ENCODE measurements at places on chromosomes 4 and X.

DNA sequence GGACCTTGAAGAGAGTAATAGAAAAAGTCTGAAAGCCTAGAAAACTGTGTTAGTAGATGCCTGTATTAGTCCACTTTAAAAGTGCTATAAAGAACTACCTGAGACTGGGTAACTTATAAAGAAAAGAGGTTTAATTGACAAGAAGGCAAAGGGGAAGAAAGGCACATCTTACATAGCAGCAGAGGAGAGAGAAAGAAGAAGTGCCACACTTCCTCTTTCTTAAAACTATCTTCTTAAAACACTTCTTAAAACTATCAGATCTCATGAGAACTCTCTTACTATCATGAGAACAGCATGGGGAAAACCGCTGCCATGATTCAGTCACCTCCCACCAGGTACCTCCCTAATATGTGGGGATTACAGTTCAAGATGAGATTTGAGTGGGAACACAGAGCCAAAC lies 18.8 kb upstream of the COL25A1 start:
- no peak for DNase-seq

GRCh38 chrX:115147220-115147619 lies 42.0 kb upstream of the RBMXL3 start:
- peak; percentile 28 for DNase-seq

GRCh38 chrX:50941638-50942037 lies 31.1 kb downstream of the BMP15 start:
- DNase-seq, result no peak

DNA sequence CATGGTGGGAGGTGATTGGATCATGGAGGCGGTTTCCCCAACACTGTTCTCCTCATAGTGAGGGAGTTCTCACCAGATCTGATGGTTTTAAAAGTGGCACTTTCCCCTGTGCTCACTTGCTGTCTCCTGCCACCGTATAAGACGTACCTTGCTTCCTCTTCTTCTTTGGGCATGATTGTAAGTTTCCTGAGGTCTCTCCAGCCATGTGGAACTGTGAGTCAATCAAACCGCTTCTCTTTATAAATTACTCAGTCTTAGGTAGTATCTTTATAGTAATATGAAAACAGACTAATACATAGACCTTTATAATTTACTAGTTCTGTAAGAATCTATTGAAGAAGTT lies 82.5 kb upstream of the PITX2 start:
- DNase-seq, result no peak

DNA sequence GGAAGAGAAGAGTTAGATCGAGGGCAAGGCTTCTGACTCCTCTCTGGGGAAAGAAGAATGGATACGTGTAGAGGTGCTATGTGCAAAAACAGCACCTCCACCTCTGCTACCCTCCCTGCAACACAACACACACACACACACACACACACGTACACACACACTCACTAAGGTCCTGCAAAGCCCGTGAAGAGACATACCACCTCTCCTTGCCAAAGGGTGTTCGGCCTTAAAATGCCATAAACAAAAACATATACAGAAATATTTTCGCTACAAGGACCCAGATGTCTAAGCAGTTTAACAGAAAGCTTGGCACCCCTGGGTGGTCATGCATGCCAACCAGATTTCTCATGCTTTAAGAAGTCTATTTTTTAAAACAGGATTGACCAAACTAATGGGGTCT lies 1.5 kb downstream of the TIFA start:
- peak; percentile 27 for DNase-seq

GRCh38 chr4:60657807-60658206 lies 542.3 kb upstream of the ADGRL3 start:
- no peak for DNase-seq

- no peak for DNase-seq
Measured at GRCh38 chr4:163815776-163816175, 321.3 kb downstream of the TMA16 start.

- DNase-seq, result no peak
Measured at GRCh38 chrX:20718592-20719380, 452.1 kb upstream of the RPS6KA3 start.

DNA sequence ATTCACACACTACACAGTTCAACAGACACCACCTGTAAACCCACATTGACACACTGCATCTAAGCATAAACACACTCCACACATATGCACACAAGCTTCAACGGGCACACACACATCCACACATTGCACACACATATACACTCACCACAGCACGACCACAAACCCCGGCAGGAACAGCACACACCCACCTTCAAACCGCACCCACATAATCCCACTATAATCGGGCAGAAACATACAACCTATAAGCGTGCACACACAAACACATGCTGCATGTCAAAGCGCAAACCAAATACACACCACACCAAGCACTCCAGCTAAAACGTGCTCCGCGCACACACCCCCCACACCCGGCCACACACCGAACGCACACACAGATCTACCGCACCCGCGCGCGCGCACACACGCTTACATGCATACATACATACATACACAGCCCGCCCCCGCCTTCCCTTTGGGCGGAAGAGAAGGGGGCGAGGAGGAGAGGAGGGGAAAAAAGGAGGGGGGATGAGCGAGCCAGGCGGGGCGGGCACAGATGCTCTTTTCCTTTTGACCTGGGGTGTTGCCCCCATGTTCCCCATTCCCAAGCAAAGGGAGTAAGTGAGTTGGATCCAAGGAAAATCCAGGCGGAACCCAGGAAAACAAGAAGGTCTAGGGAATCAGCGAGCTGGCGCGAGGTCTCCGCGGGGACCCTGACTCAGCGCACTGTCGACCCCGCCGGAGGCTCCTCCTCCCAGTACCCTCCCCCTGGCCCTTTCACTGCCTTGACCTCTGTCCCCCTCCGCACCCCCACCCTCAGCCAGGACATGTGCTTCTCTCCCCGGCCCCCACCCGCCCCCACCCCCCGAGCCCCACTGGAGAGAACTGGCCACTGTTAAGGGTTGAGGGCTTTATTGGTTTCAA lies 9.9 kb downstream of the ARHGAP36 start:
- no peak for DNase-seq

- no peak for DNase-seq
Measured at GRCh38 chr4:60034361-60034760, 1165.8 kb upstream of the ADGRL3 start.

- DNase-seq, result peak; percentile 38
Measured at GRCh38 chr4:184653650-184654049, 4.1 kb downstream of the PRIMPOL start.

DNA sequence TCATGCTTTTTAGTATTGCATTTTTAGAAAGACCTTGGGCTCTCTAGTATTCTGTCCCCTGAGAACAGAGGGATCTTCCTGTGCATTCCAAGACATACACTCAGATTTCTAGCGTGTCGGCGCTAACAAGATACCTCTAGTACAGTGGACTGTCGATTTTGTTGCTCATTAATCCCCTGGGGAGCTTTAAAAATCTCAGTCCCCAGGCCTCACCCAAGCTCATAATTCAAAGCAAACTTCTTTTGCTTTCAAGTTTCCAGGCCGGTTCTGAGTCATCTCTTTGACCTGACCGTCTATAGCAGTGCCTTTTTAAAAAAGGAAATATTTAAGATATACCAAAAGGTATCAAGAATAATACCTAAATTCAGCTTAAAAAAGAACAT lies 137.0 kb downstream of the AMMECR1 start:
- DNase-seq, result peak; percentile 59

DNA sequence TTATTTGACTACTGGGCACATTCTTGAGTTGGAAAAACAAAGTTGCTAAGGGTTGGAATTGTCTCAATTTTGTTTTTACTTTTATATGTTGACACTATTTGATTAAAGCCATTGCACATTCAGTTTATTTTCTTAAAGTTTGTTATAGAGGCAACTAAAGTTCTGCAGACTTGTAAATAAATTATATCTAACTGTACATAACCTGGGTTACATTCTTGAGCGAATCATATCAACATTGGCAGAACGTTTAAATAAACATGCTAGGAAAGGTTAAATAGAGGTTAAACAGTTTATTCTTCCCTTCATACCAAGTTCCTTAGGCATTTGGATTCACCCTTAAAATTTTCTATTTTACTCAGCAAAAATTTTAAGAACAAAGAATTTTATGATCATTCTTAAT lies 74.5 kb downstream of the UCHL1 start:
- DNase-seq, result no peak

- no peak for DNase-seq
Measured at GRCh38 chrX:154098551-154098950, 1.0 kb upstream of the MECP2 start.

GRCh38 chr4:177047851-177048174 lies 255.1 kb upstream of the VEGFC start:
- peak; percentile 4 for DNase-seq

- no peak for DNase-seq
Measured at GRCh38 chr4:11348449-11349088, 80.1 kb downstream of the HS3ST1 start.

GRCh38 chr4:22634541-22635181 lies 58.1 kb upstream of the GBA3 start:
- DNase-seq, result no peak

GRCh38 chr4:88963817-88964216 lies 93.2 kb downstream of the FAM13A start:
- DNase-seq, result no peak

- no peak for DNase-seq
Measured at GRCh38 chrX:71618303-71618721, at the start of gene CXCR3. Gene CXCR3 (minus strand): TSS chrX:71618511. CDS start chrX:71618449, 62 bp downstream.

DNA sequence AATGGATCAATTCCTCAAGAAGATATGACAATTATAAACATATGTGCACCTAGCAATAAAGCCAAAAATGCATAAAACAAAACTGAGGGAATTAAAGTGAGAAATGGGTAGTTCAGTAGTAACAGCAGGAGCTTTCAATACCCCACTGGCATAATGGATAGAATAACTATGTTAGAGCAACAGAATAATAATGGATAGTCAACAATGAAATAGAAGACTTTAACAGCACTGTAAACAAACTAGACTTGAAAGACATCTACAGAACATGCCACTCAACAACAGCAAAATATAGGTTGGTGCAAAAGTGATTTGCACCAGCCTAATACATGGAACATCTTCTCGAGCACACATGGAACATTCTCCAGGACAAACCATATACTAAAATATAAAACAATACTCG lies 20.0 kb upstream of the MBNL3 start:
- DNase-seq, result no peak

- DNase-seq, result no peak
Measured at GRCh38 chr4:54505362-54505761, 152.4 kb upstream of the KIT start.

GRCh38 chrX:118536204-118536603 lies 40.6 kb downstream of the DOCK11 start:
- no peak for DNase-seq

DNA sequence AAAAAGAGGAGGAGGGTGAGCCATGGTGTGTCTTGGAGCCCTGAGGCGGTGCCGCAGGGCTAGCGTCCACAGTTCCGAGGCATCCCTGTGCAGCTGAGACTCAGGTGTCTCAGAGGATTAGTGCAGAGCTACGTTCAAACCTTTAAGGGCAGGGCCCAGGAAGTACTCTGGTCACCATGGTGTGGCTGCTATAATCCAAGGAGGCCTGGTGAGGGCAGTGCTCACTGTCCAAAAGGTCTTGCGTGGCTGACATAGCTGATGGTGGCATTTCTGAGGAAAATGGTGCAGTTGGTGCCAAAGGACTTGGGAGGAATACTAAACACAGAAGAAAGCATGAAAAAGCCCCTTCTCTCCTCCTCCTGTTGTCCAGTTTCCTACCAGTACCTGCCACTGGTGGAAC lies 146.9 kb downstream of the DCHS2 start:
- no peak for DNase-seq

GRCh38 chr4:14952352-14952751 lies 49.9 kb upstream of the CPEB2 start:
- DNase-seq, result no peak

- no peak for DNase-seq
Measured at GRCh38 chr4:180940680-180941079, 1302.5 kb upstream of the TENM3 start.

Data from AG08395 (cell line).